DND-41 (cell line): ENCODE measurements at places on chromosomes 12 and 14.

GRCh38 chr12:121334513-121335343 lies 17.5 kb downstream of the ANAPC5 start:
- peak; percentile 19 for DNase-seq

GRCh38 chr14:102729268-102729667 lies 48.0 kb upstream of the TRAF3 start:
- no peak for DNase-seq

- DNase-seq: no peak
These were observed 1.6 kb downstream of the SIX4 start for GRCh38 chr14:60722357-60723115.

- no peak for DNase-seq
These were observed 209.0 kb upstream of the ATXN7L3B start for GRCh38 chr12:74328623-74329022.

GRCh38 chr12:98274430-98275130 lies 240.8 kb upstream of the TMPO start:
- DNase-seq: no peak

- peak; percentile 33 for DNase-seq
These were observed at the start of gene TTC7B for GRCh38 chr14:90815822-90816662. TSS of gene TTC7B (minus strand) at chr14:90816430. CDS start at chr14:90816295, 135 bp downstream.

GRCh38 chr14:36275741-36276140 lies 44.7 kb downstream of the MBIP start:
- DNase-seq: no peak

DNA sequence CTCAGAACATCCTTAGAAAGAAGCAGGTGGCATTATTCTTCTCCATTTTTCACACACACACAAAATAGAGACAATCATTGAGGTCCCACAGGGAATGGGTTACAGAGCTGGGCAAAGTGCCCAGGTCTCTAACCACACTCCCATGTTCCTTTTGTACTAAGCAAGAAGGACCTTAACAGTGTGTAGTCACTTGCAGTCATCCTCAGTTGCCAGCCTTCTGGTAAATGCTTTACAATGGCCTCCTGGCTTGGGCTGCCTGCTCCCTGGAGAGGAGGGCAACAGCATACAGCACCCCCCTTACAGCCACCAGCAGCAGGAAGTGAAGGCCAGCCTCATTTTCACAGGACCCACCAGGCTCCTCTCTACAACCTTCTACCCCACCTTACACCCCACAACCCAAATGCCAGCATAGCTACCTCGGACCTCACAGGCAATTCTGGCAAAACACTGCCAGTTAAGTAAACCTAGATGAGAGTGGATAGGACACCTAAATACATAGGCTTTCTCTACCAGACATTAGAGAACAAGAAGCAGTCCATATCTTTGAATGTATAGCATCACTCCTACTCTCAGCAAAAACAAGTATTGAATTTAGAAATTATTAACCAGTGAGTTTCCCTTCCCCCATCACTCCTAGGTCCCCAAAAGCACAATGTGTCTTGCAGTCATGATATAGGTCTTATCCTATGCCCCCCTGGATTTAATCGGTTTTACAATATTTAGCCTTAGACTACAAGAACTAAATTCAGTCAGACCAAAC lies 88.1 kb downstream of the PPP2R5E start:
- peak; percentile 20 for DNase-seq

GRCh38 chr12:132167611-132168310 lies 23.5 kb downstream of the NOC4L start:
- peak; percentile 73 for DNase-seq

- DNase-seq: no peak
These were observed 372.9 kb downstream of the DPF3 start for GRCh38 chr14:72521045-72521444.

DNA sequence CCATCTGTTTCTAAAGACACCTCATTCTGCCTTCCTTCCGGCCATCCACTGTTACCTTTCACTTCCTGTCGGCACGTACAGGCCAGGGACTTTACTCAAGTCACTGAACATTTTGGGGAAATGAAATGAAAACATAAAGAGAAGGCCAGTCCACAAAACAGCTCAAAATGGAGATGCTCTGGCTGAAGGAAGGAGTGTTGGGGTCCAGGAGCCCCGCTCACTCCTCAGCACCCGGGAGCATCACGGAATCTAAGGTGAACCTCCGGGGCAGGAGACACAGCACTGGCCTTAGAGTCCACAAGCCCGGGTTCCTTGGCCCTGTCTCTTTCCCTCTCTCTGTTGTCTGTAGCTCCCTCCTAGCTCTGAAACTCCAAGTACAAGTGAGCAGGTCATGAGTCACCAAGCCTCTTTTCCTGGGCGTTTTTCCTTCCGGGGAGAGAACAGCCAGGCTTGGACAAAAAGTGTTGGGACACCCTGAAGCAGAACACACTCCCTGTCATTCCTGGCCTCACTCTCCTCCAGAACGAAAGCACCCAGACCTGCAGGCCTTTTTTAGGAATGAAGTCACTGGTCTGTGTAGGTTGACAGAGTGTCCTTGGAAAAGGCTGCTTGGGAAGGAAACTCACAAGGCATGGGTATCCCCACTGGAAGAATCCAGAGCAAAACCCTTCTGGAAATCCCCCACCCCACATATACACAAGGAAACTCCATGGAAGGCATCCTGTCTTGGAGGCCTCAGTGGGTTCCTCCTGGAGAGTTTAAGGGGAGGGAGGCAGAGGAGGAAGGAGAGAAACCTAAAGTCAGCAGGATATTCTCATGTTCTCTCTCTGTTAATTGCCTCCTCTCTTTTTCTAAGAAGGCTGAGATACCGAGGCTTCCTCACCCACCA lies 245.3 kb downstream of the ZFP36L1 start:
- no peak for DNase-seq

GRCh38 chr12:12915656-12916055 lies 24.3 kb downstream of the GPRC5A start:
- DNase-seq: no peak

- DNase-seq: no peak
These were observed 167.2 kb downstream of the KTN1 start for GRCh38 chr14:55747186-55747585.

GRCh38 chr12:106673141-106673540 lies 90.3 kb downstream of the RFX4 start:
- DNase-seq: no peak

- DNase-seq: no peak
These were observed 502.4 kb upstream of the ATP2B1 start for GRCh38 chr12:90211017-90211416.

- DNase-seq: no peak
These were observed 2.7 kb upstream of the GALC start for GRCh38 chr14:87995500-87996290.

DNA sequence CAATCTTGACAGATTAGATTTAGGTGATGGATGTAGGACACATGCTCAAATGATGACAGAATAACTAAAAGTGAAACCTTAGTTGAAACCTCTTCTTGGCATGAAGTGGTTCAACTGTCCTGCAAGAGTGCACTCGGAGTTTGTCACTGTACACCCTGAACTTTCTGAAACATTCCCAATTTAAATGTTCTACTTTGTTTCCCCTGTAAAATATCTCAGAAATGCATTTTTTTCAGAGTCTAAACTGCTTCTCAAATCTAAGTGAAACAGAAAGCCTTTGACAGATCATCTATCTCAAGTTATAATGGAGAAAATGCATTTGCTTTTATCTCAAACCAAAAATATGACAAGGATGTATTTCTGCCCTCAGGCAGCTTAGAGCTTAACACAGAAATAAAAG lies 66.0 kb downstream of the BHLHE41 start:
- DNase-seq: no peak

GRCh38 chr12:89671469-89671868 lies 37.2 kb downstream of the ATP2B1 start:
- DNase-seq: no peak

GRCh38 chr12:54452628-54453027 lies 20.8 kb downstream of the GTSF1 start:
- no peak for DNase-seq

GRCh38 chr14:52131640-52132320 lies 62.9 kb upstream of the NID2 start:
- peak; percentile 87 for DNase-seq

GRCh38 chr12:123877968-123878367 lies 94.7 kb downstream of the CCDC92 start:
- no peak for DNase-seq

- no peak for DNase-seq
These were observed 105.9 kb downstream of the MED13L start for GRCh38 chr12:116171549-116171948.

DNA sequence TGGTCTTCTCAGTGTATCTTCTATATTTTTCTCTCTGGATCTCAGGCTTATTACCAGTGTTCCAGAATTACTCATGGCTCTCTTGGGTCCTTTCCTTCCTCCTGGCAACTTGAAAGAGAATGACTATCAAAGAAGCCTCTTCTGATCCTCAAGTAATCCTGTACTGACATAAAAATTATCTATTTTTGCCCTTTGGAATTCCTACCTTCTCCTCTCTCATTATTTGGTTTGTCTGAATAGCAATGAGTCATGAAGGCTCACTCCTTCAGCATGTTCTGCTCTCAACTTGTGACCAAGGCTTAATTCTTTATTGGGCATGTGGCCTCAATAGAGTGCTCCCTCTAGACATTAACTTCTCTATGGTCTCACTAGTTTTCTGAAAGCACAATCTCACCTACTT lies 553.6 kb upstream of the ATP2B1 start:
- DNase-seq: no peak

- no peak for DNase-seq
These were observed 236.3 kb downstream of the GALC start for GRCh38 chr14:87756661-87757060.

GRCh38 chr12:56565510-56566101 lies 44.0 kb downstream of the RBMS2 start:
- peak; percentile 19 for DNase-seq

GRCh38 chr12:62481843-62482540 lies 15.4 kb downstream of the MON2 start:
- DNase-seq: no peak

DNA sequence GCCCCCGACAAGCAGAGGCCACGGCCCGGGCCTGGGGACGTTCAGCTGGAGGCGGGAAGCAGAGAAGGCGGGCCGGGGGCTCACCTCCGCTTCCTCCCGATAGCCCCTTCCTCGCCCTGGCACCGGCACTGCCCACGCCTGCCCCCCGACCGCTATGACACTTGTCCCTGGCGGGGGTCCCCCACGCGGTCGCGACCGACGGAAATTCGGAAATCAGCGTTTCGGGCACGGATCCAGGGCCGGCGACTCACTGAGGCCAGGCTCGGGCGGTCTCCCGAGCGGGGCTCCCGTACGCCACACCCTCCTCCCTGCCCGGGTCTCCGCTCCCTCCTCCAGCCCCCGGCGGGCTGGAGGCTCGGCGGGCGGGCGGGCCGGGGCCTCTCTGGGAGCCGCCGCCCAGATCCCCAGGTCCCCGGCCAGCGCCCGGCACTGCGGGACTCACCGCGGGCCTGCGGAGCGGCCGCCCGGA lies 581 bp downstream of the PITPNM2 start:
- DNase-seq: peak; percentile 29

DNA sequence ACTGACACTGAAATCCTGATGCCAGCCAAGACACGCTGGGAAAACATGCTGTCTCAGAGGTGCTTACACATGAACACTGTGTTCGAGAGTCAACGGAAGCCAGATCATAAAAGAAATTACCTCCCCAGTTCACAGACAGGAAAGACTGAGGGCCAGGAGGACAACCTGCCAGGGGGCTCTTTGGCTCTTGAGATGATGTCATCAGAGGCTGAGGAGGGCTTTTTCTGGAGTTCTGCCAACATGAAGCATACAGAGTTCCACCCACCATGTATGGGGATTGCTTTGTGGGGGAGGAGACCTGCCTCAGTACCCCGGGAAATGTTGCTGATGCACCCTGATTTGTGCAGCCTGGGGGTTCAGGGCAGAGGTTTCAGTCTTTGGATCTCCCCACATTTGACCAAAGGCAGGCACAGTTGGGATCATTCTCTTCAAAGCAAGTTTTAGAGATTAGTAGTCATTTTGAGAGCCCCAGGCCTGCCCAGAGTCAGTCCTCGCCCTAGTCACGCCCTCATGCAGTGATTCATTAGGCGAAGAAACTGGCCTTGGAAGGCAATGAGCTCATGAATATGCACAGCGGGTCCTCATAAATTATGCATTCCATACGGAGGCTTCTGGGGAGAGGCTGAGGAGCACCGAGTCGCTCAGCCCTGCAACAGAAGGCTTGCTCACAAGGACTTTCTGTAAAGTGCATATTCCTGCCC lies 34.9 kb upstream of the EML1 start:
- DNase-seq: no peak

GRCh38 chr12:94070520-94070919 lies 77.9 kb upstream of the PLXNC1 start:
- no peak for DNase-seq

GRCh38 chr12:13149411-13149810 lies 45.9 kb upstream of the GSG1 start:
- no peak for DNase-seq

DNA sequence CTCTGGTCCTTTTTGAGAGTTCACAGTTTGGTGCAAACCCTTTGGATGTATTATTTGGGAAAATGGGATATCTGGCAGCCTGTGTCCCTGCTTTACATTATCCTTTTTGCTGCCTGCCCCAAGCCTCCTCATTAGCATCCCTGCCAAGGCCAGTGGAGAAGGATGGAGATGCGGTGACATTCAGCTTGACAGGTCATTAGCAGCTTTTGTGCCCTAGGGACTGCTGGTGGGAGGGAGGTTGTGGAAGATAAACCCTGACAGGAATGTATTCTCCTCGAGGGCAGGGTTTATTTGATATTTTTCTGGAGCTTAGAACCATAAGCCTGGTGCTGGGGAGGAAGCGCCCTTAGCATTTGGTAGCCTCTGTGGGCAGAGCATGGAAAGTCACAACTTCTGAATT lies 49.3 kb downstream of the PTPN11 start:
- DNase-seq: no peak

- no peak for DNase-seq
These were observed 11.5 kb upstream of the KRT5 start for GRCh38 chr12:52531566-52532300.

DNA sequence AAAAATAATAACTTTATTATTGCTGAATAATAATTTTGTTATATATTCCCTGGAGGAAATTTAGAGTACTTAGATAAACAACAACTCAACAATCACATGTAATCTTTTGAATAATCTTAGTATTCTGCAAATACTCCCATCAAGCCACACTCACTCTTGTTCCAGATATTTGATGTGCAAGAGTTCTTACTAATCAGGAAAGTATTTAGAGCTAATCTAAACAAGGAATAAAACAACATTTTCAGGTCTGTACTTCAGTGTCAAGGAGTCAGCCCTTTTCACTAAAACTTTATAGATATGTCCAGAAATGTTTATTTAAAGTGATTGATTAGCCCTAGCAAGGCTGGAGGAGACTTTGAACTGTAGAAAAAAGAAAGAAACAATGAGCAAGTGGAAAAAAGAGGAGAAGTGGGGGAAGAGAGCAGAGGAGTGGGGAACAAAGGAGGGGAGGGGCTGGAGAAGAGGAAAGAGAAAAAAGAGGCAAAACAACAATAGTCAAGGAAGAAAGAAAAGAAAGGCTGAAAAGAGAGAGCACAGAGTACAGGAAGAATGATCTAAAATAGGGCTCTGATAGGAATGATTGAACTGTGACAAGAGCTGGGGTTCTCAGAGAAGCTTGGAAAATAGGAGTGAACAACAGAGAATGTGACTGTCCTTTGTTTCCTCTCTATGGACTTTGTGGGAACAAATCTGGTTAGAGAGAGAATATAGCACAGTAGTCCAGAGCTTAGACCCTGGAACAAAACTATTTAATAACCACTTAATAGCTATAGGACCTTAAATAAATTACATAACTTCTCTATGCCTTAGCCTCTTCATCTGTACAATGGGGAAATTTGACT lies 238.7 kb downstream of the AKAP6 start:
- no peak for DNase-seq
